ENCODE measurements at places on chromosomes 16 and 17.

DNA sequence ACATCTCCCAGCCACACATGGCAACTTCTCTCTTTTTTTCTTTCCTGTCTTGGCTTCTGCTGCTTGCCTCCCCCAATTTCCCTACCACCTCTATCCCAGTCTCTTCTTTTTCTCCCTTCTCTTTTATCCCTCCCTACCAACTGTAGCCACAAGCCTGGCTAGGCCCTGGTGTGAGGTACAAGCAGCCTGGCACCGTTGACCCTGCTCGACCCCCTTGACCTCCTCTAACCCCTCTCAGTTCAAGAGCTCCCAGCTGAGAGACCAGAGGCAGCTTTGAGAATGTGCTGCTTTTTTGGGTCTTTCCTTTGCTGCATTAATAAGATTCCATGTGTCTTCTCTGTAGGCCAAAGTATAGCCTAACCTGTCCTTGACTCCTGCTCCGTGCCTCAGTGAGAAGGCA is 32.3 kb downstream of the B9D1 start:
- DNase-seq: no peak

DNA sequence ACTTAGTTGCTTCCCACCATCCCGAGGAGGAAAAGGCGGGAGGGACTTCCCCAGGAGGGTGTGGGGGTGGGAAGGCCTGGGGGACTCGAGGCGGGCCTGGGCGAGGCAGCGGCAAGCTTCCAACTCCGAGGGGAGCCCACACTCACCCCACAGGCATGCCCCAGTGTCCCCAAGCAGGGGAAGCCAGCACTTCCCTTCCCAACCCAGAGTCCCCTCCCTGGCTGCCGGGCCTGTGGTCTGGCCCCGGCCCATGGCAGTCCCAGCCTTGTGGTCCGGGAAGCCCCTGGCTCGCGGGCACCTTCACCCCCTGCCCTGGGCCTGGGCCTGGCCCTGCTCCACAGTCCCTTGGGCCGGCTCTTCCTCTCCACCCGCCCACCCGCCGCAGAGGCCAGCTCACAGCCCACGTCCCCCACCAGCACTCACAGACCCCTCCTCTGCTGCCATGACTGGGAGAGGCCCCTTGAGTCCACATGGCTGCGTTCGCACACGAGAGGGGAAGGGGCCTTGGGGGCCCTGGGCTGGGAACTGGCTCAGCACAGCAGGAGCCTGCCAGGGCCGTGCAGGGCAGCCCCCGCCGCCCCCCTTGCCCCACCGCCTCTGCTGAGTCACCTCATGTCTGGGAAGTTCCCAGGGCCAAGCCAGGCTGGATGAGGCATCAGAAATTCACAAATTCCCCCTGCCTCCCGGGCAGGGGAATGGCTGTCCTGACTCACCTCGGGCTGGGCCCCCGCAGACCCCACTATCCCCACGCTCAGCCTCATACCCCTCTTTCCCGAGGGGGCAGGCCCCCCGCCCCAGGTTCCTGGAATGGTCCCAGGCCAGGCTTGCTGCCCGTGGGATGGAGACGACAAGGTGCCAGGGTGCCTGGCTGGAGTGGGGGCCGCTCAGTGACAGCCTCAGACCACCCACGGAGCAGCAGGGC is 27.8 kb downstream of the BAHCC1 start:
- DNase-seq: no peak

- no peak for DNase-seq
Observed at GRCh38 chr16:65509172-65509571, 387.3 kb upstream of the CDH11 start.

DNA sequence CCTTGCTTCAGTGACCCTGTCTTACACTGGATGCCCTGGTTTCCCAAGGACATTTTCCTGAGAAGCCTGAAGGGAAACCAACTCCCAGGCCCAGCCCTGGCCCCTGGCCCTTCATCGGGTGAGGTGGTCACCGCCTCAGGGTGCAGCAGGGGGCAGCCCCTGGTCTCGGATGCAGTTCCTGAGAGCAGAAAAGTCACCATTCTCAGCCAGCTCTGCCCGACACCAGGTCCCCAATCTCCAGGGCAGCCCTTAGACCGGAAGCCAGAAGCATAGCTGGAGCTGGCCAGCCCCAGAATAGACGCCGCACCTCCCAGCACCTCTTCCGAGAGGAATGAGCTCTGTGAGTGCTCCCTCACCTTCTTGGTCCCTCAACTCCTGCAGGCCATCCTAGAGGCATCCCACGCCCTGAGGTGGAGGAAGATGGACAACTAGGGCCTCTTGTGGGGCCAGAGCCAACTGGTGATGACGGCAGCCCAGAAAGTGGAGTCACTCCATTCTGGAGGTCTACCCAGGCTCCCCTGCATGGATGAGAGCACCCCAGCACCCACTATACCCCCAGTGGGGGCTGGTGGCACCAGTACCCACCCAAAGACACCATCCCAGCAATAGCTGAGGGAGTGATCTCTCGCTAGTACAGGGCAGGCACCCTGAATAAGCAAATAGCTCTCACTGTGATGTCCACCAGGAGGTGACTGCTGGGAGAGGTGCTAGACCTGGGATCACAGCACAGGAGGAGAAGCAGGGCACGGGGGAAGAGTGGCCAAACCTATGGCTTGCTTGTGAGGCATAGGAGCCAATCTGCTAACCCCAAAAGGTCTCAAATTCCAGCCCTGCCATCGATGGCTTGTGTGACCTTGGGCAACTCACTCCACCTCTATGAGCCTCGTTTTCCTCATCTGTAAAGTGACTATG is 56.2 kb downstream of the TK2 start:
- no peak for DNase-seq

DNA sequence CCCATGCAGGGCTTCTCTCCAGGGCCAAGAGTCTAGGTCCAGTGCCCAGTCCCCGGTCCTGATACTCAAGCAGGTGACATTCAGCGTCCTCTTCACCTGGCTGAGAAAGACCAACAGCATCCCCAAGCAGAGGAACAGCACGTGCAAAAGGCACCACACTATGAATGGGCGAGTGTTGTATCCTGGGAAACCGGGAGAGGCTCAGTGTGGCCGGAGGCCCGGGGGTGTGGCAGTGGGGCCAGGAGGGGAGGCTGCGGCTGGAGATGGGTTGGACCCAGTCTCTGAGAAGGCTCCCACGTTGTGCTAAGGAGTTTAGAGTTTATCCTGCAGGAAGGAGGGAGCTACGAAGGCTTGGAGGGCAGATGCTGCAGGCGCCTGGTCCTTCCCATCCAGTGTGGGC is 13.5 kb downstream of the ABR start:
- DNase-seq: no peak

All from globus pallidus (tissue), 1 donor.